ENCODE measurements at places on chromosomes 7 and 10.

- no peak for DNase-seq
Observed at GRCh38 chr7:91151916-91152315, 112.3 kb upstream of the FZD1 start.

- DNase-seq: no peak
Observed at GRCh38 chr7:1557006-1557405, 1.0 kb upstream of the TMEM184A start.

GRCh38 chr10:48655411-48656240 is 29.0 kb upstream of the WDFY4 start:
- DNase-seq: no peak

DNA sequence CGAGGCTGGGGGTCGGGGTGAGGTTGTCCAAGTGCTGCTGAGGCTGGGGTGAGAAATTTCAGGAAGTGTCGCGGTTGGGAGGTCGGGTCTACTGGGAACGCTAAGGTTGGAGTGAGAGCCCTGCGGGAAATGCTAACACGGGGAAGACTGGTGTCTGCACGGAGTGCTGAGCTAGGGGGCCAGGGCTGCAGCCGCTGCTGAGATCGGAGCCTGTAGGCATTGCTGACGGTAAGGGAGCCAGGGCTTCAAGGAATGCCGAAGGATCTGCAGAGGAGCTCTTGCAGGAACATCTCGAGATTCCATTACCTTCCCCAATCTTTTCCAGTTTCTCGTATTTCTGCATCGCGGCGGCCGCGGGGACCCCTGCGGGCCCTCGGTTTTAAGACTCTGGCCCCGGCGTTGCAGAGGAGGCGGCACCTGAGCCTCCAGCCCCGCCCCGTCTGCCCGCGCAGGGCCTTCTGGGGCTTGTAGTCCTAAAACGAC is at the start of gene CDK5:
TSS of gene CDK5 (minus strand) at position 392 of the 483 bp plus-strand sequence. CDS start at position 343, 49 bp downstream.
- DNase-seq: no peak

DNA sequence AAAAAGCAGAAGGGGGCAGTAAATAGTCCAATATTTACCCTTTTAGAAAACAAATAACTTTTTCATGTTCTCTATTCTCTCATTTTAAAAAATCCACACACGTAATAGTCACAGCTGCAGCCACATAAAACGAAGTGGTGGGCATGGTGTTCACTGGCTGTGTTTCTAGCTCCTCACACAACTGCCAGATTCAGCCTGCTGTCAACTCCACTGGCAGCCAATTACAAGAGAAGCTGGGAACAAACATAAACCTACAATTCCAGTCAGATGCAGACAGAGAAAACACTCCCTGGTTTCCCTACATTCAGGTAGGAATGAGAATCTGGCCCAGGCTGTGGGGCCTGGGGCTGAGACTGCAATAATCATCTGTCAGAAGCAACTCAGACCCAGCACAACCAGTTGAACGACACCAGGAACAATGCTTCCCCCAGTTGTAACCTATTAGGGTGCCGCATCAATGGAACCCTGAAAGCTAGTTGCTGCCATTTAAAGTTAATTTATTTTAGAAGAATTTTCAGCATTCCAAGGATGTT is 29.1 kb downstream of the ERCC6 start:
- no peak for DNase-seq

GRCh38 chr10:3085785-3086567 is 18.6 kb downstream of the PFKP start:
- DNase-seq: no peak

DNA sequence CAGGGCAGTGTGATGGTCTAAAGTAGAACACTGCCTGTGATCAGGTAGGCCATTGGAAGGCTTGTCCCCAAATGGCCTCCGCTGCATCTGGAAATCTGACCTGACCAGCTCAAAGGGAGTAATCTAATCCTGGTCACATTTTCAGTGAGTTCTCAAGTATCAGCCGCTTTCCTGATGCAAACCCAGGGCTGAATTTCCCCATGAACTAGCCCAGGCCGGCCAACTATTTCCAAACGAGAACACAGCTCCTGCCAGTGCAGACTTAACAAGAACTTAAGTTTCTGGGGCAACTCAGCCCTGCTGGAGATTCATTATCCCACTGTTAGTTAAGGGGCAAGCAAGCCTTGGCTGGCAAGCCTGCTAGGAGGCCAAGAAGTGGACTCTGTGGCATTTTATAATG is 59.6 kb upstream of the FAM180A start:
- DNase-seq: no peak

GRCh38 chr10:21336476-21337170 is 188.9 kb downstream of the SKIDA1 start:
- no peak for DNase-seq

GRCh38 chr7:4123823-4124222 is 558.3 kb upstream of the FOXK1 start:
- no peak for DNase-seq

DNA sequence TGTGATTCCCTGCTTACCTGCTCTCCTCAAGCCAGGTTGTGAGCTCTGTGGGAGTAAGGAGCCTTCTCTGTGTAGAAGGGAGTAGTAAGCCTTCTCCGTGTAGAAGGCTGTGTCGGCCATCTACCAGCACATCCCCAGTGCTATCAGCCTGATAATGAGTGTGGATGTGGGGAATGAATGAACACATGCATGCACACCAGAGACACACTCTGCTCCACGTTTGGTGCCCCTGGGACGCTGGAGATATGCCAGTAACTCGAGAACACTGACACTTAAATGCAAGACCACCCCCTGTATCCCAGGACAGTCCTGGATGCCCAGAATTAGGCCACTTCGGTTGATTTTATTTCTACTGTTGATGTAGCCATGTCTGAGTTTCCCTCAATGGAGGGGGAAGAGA is 21.1 kb upstream of the GPR26 start:
- DNase-seq: no peak

GRCh38 chr10:29608062-29608461 is 26.7 kb downstream of the SVIL start:
- no peak for DNase-seq

DNA sequence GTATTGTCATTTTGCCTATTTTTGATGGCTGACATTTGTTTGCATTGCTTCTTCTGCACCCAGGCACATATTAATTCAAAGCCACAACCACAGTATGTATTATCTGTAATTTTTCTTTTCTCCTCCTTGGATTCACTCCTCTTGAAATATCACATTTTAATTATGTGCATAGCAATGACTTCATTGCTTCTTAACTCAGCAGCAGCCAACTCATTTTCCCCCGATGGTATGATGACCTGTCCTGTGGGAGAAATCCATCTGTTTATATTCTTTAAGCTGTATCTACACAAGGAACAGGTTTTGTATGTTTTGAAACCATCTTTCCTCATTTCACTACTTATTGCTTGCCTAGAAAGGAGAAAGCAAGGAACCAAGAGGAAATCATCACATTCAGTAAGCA is 588.8 kb downstream of the INHBA start:
- DNase-seq: no peak

- no peak for DNase-seq
Observed at GRCh38 chr7:24138343-24138742, 145.6 kb upstream of the NPY start.

GRCh38 chr7:157662981-157663716 is 326.3 kb downstream of the DNAJB6 start:
- no peak for DNase-seq

DNA sequence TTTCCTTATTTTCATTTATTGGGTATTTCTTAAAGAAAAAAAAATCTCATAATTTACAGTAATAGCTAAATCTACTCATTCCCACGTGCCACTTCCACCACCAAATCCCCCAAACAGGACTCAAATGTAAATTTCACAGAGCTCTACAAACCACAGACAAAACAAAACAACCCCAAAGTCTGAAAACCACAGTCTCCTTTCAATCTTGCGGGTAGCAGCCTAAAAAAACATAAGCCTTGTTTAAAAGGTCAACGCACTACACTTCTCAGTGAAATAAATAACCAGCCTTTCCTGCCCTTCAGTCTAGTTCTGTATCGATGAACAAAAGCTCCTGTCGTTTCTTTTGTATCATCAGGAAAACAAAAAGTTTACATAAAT is 121.8 kb upstream of the AFAP1L2 start:
- peak; percentile 32 for DNase-seq

GRCh38 chr7:90771281-90771680 is 175.2 kb downstream of the CDK14 start:
- DNase-seq: no peak

- peak; percentile 3 for DNase-seq
Observed at GRCh38 chr7:35185908-35186731, 67.8 kb downstream of the TBX20 start.

DNA sequence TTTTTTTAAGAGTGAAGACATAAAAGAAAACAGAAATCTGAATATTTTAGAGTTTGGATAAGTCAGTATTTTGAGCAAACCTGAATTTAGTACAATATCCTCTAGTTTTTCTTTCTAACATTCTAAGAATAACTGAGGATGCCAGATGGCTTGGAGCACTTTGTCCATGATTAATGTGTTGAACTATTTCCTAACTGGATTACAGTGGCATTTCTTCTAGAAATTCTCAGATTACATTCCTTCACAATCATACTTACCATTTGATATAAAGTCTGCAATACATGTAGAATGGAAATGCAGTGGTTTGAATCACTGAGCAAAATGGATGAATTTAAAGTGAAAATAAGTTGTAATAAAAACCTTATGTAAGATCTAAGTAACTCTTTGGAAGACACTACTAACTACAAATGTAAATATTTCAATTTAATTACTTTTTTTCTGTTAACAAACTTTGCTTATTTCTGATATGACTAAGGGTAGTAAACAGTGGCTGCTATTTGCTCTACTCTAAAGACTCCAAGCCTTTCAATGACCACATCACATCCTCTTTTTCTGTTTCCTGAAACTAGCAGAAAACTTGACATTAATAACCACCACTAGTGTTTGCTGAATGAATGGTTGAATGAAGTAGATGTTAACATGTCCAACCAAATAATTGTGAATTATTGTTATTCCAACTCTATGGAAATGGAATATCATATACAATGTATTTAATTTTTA is 102.8 kb downstream of the PRKG1 start:
- DNase-seq: no peak

DNA sequence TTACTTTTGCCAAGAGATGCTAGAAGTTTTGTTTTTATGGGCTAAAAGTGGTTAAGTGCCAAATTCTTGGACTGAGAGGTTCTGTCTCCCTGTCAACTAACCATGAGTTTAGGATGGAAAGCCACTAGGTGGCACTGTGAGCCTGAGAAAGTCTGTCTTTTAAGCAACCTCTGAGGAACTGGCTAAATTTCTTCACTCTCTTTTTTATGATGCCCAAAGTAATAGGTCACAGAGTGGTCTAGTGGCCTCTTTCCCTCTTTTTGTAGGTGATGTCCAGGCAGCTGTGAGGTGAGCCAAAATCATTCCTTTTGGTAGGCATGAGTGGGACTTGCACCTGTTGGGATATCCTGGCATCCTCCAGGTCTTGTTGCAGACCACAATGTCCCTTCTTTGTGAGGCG is 56.8 kb downstream of the SND1 start:
- peak; percentile 74 for DNase-seq

DNA sequence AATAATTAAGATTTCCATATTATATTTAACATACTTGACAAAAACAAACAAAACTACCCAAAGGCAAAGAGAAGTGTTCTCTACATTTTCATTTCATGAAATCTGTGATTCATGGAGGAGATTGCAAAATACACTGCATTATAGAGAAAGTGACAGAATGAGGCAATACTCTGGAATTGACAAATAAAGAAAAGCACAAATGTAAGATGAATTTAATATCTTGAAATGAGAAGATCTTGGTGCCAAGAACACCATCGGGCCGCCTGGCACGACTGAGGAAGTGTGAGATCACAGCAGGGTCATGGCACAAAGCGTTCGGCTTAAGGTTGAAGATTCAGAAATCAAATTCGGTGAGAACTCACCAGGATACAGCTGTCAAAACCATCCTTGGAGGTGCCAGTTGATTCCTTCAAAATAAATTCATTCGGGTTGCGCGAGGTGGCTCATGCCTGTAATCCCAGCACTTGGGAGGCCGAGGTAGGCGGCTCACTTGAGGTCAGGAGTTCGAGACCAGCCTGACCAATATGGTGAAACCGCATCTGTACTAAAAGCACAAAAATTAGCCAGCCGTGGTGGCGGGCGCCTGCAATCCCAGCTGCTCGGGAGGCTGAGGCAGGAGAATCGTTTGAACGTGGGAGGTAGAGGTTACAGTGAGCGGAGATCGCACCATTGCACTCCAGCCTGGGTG is 174.0 kb upstream of the PFKP start:
- DNase-seq: no peak

- DNase-seq: no peak
Observed at GRCh38 chr7:80175744-80176143, 41.1 kb downstream of the GNAI1 start.

GRCh38 chr7:110733221-110733620 is 357.7 kb upstream of the LRRN3 start:
- no peak for DNase-seq

DNA sequence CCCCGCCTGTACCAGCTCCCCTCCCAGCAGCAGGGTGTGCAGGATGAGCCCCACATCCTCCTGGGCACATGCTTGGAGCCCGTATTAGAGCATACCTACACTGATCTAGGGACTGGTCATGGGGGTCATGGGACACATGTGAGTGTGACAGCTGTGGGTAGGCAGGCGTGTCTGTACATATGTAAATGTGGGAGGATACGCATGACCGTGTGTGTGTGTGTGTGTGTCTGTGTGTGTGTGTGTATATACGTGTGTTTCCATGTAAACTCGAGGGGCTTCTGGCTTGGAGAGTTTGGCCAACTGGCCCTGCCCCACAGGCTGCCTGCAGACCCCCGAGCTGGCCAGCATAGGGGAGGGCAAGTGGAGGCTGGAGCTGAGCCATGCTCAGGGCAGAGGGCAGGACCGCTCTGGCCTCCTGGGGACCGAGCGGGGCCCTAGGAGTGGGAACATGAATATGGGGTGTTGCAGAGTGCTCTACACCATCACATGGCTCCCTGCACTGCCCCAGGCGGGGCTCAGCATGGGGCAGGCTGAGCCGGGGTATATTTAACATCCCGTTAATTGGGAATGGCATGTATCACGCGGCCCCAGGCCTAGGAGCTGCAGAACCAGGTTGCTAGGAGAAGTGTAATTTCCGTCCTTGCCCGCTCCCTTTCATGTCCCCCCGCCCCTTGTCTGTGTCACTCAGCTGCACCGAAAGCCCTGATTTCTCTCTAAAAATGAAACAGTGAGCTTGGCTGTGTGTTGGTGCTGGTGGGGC is 152.7 kb upstream of the PCBD1 start:
- no peak for DNase-seq

GRCh38 chr7:41107938-41108448 is 594.9 kb downstream of the INHBA start:
- no peak for DNase-seq

DNA sequence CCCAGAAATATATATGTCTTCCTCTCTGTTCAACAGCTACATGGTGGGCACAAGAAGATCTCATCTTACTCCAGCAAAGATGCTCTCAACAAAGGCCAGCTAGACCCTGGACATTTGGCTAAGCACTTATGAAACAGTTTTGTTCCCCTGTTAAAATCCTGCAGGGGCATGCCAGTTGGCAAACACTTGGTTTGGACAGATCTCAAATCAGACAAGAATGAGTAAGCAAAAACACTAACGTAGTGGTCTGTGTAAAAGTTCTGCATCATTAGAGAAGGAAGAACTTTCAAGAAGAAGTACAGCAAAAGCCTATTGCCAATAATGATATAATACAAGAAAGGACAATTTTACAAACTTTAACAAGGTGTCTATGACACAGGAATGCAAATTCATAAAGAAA is 125.6 kb downstream of the CALN1 start:
- no peak for DNase-seq

Measured in activated T-cell treated with anti-CD3 and anti-CD28 coated beads, Interleukin-2, amount 50 U/mL, for 72 hours (primary cell).